Mammary microvascular endothelial cell (primary cell): ENCODE measurements at places on chromosomes 6 and 20. TPM values are rescaled to one million over a fixed set of nuclear protein-coding genes. Genes with fewer than 3 reads are reported as not detected.

ENPP4 gene
- total RNA-seq, result 6.7 and 8.2 TPM in 2 replicates

LY6G5B gene
- 0.93 and 3.1 TPM in 2 replicates for total RNA-seq

SLPI gene
- total RNA-seq, result not detected in 2 replicates

HRH3 gene
- not detected in 2 replicates for total RNA-seq

FAM209A gene
- not detected in 2 replicates for total RNA-seq

TRIM15 gene
- not detected in 2 replicates for total RNA-seq

PROKR2 gene
- total RNA-seq, result not detected in 2 replicates

NR2E1 gene
- total RNA-seq, result not detected in 2 replicates

OR2H2 gene
- total RNA-seq, result not detected in 2 replicates

SLC17A9 gene
- 12.0 and 13.1 TPM in 2 replicates for total RNA-seq

COL11A2 gene
- 0.07 and 0.15 TPM in 2 replicates for total RNA-seq

RPL7L1 gene
- total RNA-seq, result 136 and 160 TPM in 2 replicates

CALHM4 gene
- total RNA-seq, result 0.87 TPM in 1 of 2 replicates, not detected in the other

ZNF391 gene
- 0.27 and 0.64 TPM in 2 replicates for total RNA-seq

SAMD10 gene
- total RNA-seq, result 0.94 and 1.00 TPM in 2 replicates

MOXD1 gene
- total RNA-seq, result 0.05 and 0.07 TPM in 2 replicates

DNAH8 gene
- total RNA-seq, result not detected in 2 replicates
